ENCODE measurements at places on chromosomes 1 and 21.

DNA sequence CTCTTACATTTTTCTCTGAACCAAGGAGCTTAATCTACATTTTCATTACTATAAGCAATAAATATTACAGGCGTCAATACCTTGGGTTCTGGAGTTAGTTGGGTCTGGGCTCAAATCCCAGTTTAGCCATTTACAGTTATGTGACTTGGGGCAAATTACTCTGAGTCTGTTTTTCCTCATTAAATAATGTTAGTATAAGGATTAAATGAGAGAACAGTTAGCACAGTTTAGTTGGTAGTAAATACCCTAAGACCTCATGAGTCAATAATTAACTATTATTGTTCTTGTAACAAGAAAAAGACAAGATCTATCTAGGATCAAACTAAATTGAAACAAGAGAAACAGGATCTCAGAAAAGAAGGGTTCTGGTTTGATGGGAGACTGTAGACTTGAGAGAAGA is 4.6 kb downstream of the C1orf116 start:
- no peak for DNase-seq

GRCh38 chr1:247281001-247281574 is 25.2 kb downstream of the VN1R5 start:
- no peak for DNase-seq

- no peak for DNase-seq
Observed at GRCh38 chr1:115811140-115811828, 29.6 kb downstream of the NHLH2 start.

GRCh38 chr21:33554982-33555344 is 12.1 kb downstream of the SON start:
- DNase-seq, result no peak

GRCh38 chr1:42350086-42350485 is 15.1 kb upstream of the FOXJ3 start:
- no peak for DNase-seq

GRCh38 chr1:212976586-212976985 is 26.2 kb downstream of the VASH2 start:
- no peak for DNase-seq

DNA sequence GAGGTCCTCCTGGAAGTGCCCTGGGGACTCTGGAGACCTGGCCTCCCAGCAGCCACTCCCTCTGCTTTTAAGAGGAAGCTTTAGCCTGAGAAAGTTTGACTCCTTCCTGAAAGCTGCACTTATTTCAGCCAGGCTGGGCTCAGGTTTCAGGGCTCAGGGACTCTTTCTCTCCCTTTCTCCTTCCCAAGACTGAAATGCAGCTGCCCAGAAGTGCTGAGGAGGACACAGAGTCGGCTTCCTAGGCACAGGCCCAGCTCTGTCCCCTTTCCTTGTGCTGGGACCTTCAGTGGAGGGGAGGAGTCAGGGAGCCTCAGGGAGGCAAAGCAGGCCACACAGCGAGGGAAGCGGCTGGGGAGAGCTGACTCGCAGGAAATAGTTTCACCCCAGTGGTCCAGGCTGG is 137.3 kb downstream of the NAV1 start:
- no peak for DNase-seq

DNA sequence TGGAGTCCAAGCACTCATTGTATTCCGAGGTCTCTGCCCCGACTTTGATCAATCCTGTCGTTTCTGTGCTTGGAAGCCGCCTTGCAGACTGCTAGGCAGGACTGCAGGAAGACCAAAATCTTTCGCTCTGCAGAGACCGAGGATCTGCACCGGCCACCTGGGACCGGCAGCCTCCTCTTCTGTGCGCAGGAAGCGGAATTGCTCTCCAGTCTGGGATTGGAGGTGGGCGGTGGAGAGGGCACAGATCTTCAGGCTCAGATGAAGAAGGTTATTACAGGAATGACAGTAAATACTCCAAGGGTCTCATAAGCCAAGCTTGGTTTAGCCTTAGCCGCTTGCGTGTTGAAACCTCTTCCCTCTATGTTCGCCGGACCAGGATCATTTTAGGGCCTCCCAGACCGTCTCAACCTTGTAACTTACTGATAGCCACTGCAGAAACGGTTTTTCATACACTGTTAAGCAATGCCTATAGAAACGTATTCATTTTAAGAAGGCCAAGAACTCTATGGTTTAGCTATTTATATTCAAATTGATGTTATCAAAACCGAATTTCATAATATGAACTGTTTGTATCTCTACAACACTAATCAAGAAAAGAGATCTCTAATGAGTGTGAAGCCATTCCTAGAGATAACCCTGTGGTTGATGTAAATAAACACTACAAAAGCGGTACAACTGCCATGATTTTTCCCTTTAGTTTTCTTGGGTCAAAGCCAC is 1.1 kb downstream of the MIA3 start:
- DNase-seq, result no peak

- DNase-seq, result no peak
Observed at GRCh38 chr1:201597551-201598230, 58.8 kb downstream of the NAV1 start.

DNA sequence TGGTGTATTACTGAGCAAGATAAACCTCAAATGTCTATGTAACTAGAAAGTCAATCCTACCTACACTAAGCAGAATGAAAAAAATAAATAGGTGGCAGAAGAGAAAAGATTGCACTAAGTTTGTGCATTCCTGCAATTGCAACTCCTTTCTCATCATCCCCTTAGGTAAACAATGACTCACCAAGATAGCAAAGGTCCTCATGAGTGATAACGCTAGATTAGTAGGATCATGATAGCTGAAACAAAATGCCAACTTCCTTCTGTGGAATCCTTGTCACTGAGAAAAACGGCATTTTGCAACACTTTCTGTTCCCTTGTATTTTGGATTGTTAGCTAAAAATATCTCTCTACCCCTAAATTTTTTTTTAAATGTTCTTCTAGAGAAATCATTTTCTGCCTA is 20.0 kb upstream of the FCER1A start:
- DNase-seq, result no peak

DNA sequence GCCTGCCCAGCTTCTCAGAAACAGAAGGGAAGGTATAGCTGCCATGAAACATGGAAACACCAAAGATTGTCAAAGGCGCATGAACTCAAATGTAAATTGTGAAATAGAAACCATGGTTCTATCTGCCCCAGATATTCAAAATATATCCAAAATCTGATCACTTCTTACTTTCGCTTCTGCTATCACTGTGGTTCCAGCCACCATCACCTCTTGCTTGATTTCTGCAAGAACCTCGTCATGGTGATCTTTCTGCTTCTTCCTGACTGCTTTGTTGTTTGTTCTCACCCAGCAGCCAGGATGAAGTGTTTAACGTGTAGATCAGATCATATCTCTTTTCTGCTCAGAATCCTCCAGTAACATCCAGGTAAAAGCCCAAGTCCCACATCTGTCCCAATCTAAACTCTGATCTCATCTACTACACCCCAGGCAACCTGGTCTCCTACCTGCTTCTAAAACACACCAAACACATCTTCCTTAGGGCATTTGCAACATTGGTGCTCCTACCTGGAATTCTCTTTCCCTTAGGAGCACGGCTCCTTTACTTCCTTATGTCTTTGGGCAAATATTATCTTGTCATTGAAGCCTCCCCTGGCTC is 10.5 kb upstream of the LMO4 start:
- no peak for DNase-seq

GRCh38 chr1:156122519-156123355 is 8.2 kb downstream of the LMNA start:
- DNase-seq, result no peak

GRCh38 chr21:35291034-35291433 is 241.9 kb upstream of the RUNX1 start:
- no peak for DNase-seq

DNA sequence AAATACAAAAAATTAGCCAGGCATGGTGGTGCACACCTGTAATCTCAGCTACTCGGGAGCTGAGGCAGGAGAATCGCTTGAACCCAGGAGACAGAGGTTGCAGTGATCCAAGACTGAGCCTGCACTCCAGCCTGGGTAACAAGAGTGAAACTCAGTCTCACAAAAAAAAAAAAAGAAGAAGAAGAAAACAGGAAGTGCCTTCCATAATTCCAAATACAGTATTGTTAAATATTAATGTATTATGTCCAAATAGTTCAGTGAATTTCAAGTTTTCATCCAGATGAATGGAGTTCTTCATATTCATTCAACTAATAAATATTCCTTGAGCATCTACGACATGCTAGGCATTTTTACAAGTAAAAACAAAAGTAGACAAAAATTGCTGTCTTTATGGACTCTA is 33.3 kb downstream of the PLEKHO1 start:
- DNase-seq, result no peak

GRCh38 chr1:49527606-49528305 is 496.0 kb downstream of the AGBL4 start:
- no peak for DNase-seq

- DNase-seq, result no peak
Observed at GRCh38 chr1:207040181-207040533, 7.6 kb upstream of the C1orf116 start.

- no peak for DNase-seq
Observed at GRCh38 chr1:229027622-229028182, 243.2 kb upstream of the RAB4A start.

DNA sequence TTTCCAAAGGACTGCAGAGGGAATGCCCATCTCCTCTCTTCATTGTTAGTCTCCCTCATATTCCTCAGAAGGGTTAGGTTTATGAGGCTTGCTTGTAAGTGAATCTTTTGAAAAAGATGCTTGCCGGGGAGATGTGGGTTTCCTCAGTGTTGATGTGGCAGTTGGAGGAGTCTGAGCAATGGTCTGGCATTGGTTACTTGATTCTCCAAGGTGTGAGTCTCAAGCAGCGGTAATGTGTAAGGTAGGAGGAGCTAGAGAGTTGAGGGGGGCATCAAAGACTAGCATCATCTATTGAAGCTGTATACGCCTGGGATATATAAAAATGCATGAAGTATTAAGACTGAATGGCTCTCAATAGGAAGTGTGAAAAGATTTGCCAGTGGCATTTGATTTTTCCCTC is 21.5 kb downstream of the KHDRBS1 start:
- no peak for DNase-seq

- no peak for DNase-seq
Observed at GRCh38 chr1:201245082-201245481, 38.2 kb upstream of the PKP1 start.

GRCh38 chr1:91572044-91572443 is 71.4 kb downstream of the CDC7 start:
- no peak for DNase-seq

DNA sequence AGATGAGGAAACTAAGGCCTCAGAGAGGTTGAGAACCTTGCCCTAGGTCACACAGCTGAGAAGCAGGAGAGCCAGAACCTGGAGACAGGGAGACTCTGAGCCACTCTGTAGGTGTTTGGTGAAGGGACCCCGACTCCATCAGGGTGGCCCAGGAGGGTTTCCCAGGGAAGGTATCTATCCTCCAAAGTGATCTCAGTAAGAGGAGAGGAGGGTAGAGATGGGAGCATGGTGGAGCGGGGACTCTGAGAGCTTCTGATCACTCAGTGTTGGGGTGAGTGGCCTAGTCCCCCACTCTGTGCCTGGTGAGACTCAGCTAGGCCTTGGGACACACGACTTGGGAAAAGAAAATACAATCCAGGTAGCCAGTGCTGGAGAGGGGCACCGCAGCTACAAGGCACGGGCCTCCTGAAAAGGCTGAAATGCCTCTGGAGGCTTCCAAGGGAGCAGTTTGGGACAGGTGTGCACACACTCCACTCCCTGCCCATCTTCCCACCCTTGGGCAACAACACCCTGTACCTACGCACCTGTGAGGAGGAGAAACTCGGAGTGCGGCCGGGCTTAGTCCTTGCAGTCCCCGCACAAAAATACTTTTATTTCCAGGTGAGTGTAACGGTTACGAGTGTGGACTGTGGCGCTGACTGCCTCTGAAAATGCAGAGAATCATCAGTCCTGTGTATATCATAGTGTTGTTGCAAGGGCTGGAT is 80.8 kb downstream of the CAMK2N1 start:
- no peak for DNase-seq

GRCh38 chr1:115282807-115283208 is 55.2 kb downstream of the NGF start:
- no peak for DNase-seq

- peak; percentile 44 for DNase-seq
Observed at GRCh38 chr1:101236516-101237228, at the start of gene S1PR1. Gene S1PR1 (plus strand): TSS chr1:101237019. CDS start chr1:101238985, 1,966 bp downstream.

DNA sequence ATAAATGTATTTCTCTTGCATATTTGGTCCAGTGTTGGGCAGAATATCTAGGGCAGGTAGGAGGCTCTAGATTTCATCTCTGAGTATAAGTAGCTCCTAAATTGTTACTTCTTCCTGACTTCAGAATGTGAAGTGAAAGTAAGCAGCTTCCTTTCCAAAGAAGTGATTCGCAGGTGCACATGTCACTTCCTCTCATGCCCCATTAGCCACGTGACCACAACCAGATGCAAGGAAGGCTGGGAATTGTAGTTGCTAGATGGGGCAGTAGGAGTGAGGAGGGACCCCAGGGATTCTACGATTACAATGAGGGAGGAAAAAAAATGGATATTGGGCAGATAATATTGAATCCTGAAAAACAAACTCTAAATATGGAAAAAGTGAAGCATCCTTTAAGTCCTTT is 113.2 kb upstream of the CYYR1 start:
- DNase-seq, result no peak

- no peak for DNase-seq
Observed at GRCh38 chr1:29412591-29412990, 176.3 kb downstream of the PTPRU start.

DNA sequence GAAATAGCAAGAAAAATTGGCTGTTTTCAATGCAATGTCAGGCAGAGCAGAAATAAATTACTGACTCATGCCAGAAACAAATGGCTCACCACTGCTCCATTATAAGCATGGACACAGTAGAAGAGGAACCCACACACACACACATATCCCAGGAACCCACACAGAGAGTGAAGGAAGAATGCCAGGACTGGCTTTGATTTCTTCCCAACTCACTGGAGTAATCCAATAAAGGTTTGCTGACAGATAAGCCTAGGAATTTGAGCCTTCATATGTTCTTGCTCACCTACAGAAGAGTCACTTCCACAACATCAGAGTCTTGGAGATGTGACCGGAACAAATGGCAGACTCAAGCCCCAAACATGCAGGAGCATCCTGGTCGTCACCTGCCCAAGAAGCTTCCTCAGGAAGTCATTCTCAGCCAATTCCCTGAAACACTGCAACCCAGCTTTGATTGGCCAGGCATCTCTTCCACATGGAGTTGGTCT is 2.2 kb downstream of the SH3BP5L start:
- DNase-seq, result no peak

GRCh38 chr1:215672482-215672881 is 105.4 kb downstream of the KCTD3 start:
- no peak for DNase-seq

DNA sequence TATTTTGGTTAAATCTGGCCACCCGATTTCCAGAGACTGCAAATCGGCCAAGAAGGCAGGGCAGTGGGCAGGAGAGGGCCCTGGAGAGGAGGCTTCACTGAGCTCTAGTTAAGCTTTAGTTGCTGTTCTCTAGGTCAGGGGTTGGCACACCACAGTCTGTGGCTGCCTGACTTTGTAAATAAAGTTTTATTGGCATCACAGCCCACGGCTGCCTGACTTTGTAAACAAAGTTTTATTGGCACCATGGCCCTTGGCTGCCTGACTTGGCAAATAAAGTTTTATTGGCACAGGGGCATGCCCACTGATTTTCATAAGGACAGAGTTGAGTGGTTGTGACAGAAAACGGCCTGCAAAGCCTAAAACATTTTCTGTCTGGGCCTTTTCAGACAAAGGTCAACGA is 19.7 kb downstream of the AJAP1 start:
- DNase-seq, result no peak

GRCh38 chr1:176903474-176903873 is 261.0 kb downstream of the ASTN1 start:
- no peak for DNase-seq
